ENCODE measurements at places on chromosomes 2 and 18.

GRCh38 chr18:60935041-60935910 lies 398.0 kb upstream of the CDH20 start:
- no peak for DNase-seq

- no peak for DNase-seq
Observed at GRCh38 chr2:10019602-10020400, 23.5 kb upstream of the KLF11 start.

GRCh38 chr2:69689466-69689865 lies 45.9 kb upstream of the AAK1 start:
- no peak for DNase-seq

DNA sequence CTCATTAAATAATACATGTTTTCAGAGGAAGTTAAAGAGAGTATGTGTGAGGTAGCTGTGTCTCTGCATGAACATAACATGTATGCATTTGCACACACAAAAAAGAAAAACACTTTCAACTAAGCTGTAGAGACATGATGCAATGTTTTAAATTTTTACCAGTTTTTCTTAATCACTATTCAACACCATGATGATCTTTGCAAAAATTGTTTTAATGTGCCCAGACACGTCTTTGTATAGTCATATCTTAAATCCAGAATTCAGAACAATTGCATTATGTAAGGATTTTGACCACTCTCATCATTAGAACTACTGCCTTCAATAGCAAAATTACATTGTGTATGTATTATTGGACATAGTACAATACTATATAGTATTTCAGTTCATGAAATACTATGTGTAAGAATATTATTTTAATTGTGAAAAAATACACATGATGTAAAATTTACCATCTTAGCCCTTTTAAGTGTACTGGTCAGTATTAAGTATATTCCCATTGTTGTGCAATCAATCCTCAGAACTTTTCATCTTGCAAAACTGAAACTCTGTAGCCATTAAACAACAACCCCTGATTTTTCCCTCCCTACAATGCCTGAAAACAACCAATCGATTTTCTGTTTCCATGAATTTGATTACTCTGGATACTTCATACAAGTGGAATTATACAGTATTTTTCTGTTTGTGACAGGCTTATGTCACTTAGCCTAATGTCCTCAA lies 104.5 kb upstream of the ACVR2A start:
- DNase-seq, result no peak

GRCh38 chr2:74119339-74119738 lies 28.4 kb downstream of the BOLA3 start:
- DNase-seq, result no peak

DNA sequence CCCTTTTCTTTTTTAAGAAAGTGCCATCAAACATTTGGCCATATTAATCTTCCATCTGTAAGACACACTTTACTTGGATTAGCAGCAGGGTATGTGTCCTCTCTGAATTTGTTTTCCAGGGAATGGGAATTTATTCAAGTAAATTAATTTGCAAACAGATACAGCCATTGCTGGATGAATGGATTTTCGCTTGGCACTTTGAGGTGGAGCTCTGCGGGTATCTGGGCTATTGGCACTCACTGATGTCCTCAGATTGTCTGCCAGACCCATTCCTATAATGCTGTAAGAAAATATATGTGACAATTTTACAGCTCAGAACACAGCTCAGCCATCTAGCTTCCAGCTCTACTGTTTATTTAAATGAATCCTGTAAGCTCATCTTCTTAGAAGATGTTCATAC lies 201.2 kb upstream of the CDH20 start:
- DNase-seq, result peak; percentile 0

GRCh38 chr2:205929246-205929942 lies 156.6 kb downstream of the INO80D start:
- DNase-seq, result no peak

DNA sequence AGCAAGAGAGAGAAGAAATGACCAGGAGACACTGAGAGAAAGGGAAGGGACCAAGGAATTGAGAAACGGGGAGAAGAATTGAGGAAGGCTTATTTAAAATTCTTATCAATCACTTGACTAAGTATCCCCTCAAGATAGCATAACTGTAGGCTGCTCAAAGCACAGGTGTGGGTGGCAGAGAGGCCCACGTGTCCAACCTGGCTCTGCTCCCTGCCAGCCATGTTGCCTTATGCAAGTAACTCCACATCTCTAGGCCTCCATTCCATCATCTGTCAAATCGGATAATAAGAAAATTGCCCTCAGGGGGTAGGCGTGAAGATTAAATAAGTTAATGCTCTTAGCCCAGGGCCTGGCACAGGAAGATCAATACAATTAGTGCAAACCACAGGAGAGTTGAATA lies 7.4 kb upstream of the NPAS2 start:
- DNase-seq, result no peak

DNA sequence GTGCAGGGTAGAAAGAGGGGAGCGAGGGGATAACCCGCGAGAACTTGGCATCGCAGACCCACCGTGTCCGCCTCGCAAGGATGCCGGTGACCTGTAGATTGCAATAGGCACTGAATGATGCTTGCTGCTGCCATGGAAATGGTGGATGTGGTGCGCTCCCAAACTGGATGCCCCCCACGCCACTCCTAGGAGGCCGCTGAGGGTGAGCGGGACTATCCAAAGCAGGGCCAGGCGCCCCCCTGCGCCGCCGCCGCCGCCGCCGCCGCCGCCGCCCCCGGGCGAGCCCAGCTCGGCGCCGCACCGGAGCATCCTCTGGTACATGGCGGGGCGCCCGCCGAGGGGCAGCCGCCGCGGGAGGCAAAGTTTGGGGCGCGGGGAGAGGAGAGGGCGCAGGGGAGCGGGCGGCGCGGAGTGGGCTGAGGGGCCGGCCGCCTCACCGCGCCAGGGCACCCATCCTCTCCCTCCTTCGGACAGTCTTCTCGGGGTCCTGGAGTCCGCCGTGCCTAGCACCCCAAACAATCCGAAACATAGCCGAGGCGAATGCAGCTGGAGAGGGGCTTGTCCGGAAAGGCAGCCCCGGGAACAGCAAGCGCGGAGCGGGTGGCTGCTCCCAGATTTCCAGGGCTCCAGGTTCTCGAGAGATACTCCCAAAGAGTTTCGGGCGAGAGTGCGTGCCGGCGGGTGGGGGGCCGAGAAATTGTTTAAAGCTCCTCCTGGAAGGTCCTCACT lies 685.1 kb downstream of the NRXN1 start:
- no peak for DNase-seq

GRCh38 chr18:49934457-49934856 lies 121.1 kb upstream of the ACAA2 start:
- peak; percentile 34 for DNase-seq

DNA sequence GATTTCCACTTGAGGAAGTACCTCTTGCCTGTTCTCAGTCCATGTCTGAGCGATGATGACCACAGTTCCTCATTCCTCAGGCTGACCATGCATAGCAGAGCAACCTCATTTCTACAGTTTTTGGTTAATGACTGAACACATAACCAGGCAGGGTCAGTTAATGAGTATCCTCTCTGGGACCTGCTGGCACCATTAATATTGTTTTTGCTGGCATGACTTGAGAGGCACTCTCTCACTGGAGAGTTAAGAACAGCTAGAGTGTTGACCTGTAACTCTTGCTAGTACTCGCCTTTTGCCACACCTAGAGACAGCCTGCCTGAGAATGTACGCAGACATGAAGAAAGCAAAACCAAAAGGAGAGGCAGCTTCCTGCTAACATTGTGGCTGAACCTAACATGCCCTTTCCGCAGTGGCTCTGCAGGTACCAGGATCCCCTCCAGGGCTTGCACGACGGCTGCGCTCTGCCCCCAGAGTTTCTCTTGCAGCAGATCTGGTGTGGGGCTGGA lies 23.9 kb downstream of the PECR start:
- DNase-seq, result no peak

DNA sequence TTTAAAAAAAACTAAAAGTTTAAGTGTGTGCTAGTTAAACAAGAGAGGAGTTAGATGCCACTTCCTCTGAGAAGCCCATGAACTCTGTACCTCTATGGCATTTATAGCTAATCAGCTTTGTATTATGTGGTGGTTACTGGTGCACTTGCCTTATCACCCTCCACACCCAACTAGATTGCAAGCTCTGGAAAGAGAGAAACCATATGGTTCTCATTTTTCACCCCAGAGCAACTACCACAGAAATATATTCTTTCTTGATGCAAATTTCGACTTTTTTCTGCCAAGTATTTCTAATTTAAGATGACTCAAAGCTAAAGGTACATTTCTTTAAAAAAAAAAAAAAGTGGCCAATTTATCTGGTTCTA lies 24.2 kb downstream of the RAPH1 start:
- no peak for DNase-seq

DNA sequence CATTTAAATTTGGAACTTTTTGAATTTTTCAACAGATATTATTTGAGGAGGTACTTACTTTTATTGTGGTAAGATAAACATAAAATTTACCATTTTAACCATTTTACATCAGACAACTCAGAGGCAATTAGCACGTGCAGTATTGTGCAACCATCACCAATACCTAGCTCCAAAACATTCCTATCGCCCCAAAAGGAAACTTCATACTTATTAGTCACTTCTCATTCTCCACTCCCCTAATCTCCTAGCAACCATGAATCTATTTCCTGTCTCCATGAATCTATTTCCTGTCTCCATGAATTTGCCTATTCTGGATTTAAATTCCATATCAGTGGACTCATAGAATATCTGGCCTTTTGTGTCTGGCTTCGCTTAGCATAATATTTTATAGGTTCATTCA lies 69.9 kb upstream of the FAM136A start:
- no peak for DNase-seq

DNA sequence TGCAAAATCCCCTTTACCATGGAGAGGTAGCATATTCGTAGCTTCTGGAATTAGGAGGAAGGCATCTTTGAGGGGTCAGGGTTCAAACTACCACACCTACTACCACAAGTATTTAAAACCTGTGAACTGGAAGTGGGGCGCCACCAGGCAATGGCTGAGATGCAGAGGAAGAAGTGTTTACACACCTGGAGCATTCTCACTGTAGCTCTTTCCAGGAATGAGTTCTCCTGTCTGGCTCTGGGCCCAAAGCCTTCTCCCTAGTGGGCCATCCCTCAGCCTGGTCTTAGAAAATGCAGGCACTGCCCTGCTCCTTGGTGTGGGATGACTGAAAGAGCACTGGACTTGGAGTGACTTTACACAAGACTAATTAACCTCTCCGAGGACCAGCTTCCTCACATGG lies 30.7 kb upstream of the FOXI3 start:
- no peak for DNase-seq

GRCh38 chr2:58923869-58924268 lies 682.7 kb upstream of the FANCL start:
- no peak for DNase-seq

Measured in NCI-H524 (cell line).